Right atrium auricular region (tissue), 2 donors: ENCODE measurements at places on chromosomes 11 and 22. TPM values are rescaled to one million over a fixed set of nuclear protein-coding genes. Genes with fewer than 3 reads are reported as not detected.

DNA sequence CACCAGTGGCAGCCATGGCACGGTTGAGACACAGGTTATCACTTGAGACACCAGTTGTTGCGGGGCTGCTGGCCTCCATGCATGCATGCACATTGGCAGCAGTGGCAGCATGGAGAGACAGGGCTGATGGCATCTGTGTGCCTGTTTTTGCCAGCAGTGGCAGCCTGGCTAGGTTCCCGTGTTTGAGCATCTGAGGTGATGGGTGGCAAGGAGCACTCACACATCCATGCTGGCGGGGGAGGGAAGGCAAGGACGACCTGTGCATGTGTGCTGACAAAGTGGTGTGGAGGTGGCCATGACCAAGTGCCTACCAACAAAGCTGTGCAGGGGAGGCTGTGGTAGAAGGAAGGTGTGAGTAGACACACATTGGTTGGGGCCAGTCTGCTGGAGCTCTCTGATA, 133.5 kb downstream of the CNTN5 start:
- DNase-seq: no peak

Gene SCGB2A2
- not detected for total RNA-seq

DNA sequence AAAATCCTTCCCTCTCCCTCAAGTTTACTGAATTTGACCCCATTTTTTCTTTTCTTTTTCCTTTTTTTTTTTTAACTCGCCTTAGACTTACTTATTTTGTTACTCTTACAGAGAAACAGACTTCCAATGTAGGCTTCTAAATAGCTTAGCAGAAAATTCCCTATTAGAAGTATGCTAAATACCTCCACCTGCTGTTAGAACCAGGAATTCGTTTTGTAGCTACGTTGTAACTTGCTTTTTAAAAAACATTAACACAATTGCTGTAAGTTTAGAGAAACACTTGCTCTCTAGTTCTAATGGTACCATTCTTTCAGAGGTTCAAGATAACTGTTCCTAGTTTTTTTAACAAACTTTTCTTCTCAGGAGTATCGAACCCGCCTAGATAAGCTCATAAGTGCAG, 324.2 kb downstream of the DCDC1 start:
- DNase-seq: no peak

Gene GRAP2
- total RNA-seq: 2.4 TPM

- DNase-seq: peak; percentile 23
These were observed 929.9 kb downstream of the BRD1 start for GRCh38 chr22:48897645-48898370.

GRCh38 chr11:111796696-111797095, 30.5 kb upstream of the PPP2R1B start:
- DNase-seq: no peak

Gene GLYAT
- not detected for total RNA-seq

DNA sequence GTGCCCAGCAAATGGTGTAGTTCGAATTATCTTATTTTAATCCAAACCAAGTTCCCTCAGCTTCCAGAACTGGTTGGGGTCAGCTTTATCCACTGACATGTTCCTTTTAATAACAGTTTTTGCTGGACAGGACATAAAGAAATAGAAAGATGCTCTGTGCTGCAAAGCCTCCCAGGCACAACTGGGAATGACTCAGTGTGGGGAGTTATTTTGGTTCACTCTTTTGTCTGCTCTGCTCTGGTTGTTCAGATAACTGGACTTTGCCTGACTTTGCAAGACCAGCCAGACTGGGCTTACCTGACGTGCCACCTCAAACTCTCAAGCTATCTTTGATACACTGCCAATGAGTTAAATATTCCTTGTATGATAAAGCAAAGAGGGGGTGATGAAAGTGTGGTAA, 25.6 kb downstream of the SEZ6L start:
- DNase-seq: no peak

- no peak for DNase-seq
These were observed 34.1 kb upstream of the CRTAM start for GRCh38 chr11:122804161-122804560.

DNA sequence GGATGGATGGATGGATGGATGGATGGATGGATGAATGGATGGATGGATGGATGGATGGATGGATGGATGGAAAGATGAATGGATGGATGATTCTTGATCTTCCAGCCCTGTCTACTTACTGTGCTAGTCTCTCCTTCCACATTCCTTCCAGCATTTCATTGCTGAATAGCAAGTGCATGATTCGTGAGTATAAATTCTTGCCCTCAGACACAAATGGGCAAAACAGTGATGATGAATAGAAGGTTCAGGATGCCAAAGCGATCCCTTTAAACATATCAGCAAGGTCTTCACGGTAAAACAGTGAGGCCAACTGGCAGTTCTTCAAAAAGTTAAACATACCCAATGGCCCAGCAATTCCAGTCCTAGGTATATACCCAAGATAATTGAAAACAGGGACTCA, 400.2 kb downstream of the MN1 start:
- no peak for DNase-seq

Gene FAM118A
- 11.6 TPM for total RNA-seq

DNA sequence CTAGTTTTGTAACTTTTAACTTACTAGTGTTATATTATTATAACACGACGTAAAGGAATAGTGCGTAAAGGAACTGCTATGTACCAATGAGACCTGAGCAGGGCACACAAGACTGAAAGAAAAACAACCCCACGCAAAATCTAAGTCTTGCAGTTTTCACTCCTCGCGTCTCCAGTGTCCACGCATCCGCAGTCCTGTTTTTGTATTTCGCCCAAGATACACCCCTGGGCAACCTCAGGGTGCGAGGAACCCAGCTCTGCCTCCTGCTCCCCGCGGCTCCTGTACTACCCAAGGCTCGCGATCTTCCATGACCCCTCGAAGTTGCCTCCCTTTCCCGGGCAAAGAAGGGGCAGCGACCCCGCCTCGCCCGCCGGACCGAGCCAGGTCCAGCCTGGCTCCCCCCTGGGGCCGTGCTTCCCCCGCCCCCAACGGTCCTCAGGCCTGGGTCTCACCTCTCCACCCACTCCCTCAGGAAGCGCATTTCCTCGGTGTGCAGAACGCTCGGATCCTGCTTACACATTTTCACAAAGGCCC, 393 bp downstream of the ST13 start:
- no peak for DNase-seq

- DNase-seq: no peak
These were observed 112.0 kb downstream of the SHANK2 start for GRCh38 chr11:71140206-71140919.

DNA sequence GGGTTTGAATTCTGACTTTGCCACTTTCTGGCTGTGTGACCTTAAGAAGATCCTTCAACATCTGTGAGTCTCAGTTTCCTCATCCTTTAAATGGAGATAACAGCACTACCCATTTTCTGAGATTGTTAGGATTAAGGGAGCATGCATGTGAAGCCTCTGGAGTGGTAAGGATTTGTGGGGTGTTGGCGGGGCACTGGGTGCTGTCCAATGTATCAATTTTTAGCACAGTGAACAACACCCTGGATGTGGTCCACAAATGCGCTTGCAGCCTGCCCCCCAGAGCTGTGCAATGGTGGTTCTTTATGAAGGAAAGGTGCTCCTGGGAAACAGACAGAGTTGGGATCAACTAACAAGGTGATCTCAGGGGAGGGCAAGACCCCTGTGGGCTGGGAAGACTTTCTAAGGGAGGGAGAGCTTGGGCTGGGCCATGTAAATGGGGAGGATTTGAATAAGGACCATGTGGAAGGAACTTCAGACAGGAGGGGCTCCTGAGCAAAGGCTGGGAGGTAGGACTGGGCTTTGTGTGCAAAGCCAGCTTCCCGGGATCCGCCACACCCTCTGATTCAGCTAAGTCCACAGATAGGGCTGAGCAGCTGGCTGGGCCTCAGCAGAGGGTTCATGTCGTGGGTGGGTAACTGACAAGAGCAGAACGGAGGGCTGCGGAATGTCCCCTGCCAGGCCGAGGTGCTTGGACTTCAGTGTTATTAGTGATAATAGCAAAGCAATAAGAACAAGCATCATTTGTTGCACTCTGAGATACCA, 22.7 kb upstream of the RASD2 start:
- no peak for DNase-seq

DNA sequence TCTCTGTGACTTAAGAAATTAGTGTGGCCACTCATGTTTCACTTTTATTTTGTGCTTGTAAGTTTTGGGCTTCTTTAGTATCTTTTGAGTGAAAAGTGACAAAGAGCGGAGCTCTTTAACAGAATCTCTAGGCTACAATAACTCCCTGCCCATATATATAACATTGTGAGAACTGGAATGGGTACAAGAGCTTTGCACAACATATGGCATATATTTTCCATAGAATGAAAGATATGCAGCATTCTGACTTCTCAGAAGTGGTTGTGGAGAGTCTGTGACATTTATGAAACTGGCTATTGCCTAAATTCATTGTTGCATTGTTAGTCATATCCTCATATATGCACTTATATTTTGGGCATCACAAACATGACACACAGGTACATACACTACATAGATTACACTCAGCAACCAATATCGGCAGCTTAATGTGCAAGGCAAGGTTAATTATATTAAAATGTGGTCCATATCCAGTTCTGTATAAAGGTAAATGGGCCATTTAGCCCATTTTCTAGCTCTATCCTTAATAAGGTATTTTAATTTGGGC, 1148.2 kb downstream of the FAM181B start:
- DNase-seq: no peak

Gene TSGA10IP
- not detected for total RNA-seq

Gene MS4A6E
- total RNA-seq: not detected

- peak; percentile 69 for DNase-seq
These were observed 13.7 kb downstream of the CYB561A3 start for GRCh38 chr11:61347916-61348461.

- DNase-seq: no peak
These were observed 15.8 kb downstream of the MYEOV start for GRCh38 chr11:69309631-69310280.

DNA sequence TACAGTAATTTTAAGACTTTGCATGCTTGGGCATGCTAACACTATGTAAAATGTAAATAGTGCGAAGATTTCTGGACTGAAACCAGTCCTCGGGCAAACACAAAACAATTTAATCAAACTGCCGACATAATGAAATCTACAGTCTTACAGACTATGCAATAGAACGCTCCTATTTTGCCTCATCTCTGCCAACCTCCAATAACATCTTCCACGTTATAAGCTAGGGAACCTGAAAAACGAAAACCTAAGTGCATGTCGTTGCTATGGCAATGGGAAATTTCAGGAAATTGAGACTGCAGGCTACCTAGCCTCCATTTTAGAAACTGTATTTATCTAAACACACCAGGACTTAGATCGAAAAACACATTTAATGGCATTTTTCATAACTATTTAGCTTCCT, 1.1 kb downstream of the CSTF3 start:
- DNase-seq: no peak

DNA sequence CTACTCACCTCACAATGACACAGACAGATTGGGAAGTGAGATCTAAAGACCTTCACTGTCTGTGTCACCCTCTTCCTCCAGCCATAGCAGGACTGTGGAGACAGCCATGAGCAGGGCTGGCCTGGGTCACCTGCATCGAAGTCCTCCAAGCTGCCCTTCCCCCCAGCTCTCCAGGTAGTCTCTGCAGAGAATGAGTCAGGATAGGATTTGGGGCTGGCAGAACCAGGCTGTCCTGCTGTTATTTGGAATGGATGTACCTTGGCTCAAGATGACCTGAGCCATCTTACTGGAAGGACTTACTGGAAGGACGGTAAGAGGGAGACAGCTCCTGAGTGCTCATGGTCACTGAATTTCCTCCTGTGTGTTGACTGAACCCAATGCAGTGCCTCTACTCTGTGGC, 29.2 kb downstream of the GGTLC2 start:
- no peak for DNase-seq

GRCh38 chr22:29733362-29734201, 13.8 kb downstream of the CABP7 start:
- DNase-seq: no peak

DNA sequence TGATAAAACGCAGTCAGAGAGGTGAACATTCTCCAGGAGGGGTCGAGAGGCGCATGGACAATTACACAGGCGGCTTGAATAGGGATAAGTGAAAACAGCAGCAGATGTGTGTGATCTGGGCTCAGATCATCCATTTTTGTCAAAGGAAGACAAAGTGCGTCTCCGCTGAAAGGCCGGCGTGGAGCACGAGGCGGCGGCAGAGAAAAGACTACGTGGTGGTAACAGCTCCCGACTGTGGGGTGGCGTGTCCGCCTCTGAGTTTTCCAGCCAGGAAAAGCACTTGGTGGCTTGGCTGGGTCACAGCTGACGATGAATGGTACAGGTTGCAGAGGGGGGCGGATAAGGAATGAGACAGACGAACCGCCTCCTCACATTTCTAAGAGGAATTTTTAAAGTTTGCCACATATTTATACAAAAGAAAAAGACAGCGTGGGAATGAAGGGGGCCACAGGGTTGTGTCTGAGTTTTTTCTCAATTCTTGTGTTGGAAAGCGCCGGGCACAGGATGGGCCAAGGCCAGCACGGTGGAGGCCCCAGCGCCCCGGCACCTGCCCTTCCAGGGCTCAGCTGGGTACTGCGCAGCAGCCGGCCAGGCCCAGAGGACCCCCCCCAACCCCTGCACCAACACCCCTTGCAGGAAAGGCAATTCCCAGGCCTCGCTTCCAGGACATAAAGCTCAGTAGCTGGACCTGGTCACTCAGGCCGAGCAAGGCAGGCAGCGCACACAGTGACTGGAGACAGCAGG, 80.4 kb downstream of the TRMU start:
- DNase-seq: no peak

GRCh38 chr11:130652671-130653335, 204.4 kb downstream of the ADAMTS15 start:
- peak; percentile 91 for DNase-seq

Gene OR4A5
- not detected for total RNA-seq

Gene PTPRCAP
- 1.9 TPM for total RNA-seq
